Aorta (tissue), 5 donors: ENCODE measurements at places on chromosomes 1 and 21. TPM values are rescaled to one million over a fixed set of nuclear protein-coding genes. Genes with fewer than 3 reads are reported as not detected.

DNA sequence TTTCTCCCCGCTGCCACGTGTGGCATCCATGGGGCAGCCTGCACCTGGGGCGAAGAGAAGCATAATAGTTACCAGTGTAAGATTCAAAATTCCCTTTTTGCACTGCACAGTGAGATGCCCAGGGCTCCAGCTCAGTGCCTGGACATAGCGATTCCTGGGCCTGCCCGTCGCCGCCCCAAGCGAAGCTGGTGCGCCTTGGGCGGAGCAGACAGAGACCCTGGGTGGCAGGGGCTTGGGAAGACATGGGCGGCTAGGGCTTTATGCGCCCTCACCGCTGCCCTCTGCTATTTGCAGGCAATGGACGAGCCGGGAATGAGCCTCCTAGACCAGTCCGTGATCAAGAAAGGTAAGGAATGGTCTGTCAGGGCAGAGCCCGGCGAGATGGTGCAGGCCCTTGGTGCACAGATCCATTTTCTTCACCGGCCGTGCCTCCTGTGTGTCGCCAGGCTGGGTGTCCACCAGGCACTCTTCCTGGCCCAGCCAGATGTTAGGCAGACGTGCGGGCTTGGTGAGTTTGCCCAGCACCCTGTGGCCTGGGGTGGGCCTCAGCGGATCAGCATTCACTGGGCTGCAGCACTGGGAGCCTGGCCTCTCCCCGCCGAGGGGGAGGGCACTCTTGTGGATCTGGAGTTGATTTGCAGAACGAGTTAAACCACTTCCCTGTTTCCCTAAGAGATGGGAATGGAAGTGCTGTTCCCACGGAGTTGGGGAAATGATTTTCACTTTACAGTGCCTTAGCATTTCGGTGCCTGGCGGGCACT, 1.7 kb downstream of the TFAP2E start:
- no peak overlapping the region for H3K27ac ChIP-seq
- no peaks in the 10 kb centered on the region for H3K27me3 ChIP-seq
- no peaks in the 10 kb centered on the region for H3K4me1 ChIP-seq
- no peak for DNase-seq
- no peak overlapping the region for H3K4me3 ChIP-seq

DNA sequence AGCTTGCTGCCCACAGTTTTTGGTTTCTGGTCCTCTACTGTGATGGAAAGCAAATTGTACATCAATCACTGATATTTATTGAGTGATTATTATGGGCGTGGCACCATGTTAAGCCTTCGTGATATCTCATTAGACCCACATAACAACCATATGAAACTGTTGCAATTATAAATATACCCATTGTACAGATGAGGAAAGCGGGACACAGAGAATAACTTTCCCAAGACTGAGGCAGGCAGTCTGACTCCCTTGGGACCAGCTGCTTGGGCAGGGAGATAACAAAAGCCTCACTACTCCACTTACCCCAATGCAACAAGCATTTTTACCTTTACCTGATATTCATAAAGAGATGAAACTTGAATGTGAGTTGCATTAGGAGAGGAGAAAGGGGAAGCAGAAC, 4.3 kb upstream of the CASZ1 start:
- no peak overlapping the region for H3K27ac ChIP-seq
- H3K27me3 ChIP-seq, result no peaks in the 10 kb centered on the region
- DNase-seq, result no peak
- H3K4me1 ChIP-seq, result no peaks in the 10 kb centered on the region
- H3K36me3 ChIP-seq, result no peaks in the 10 kb centered on the region

DNA sequence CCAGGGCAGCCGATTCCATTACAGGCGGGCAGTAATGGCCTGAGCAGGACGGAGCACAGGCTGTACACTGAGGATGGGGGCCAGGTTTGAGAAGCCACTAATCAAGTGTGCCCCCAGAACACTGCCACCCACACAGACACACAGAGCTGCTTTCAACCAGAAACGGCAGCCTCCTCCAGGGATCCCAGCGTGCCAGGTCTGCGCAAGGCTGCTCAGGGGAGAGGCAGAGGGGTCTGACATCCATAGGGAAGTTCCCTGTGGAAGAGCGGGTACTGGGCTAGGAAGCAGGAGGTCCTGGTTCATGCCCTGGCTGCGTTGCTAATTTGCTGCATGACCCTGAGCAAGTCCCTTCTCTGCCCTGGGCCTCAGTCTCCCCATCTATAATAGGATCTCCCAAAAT, 26.1 kb upstream of the ALDH4A1 start:
- H3K4me3 ChIP-seq, result no peak overlapping the region
- H3K27ac ChIP-seq, result peak overlapping the region; percentile 29
- H3K36me3 ChIP-seq, result no peaks in the 10 kb centered on the region
- no peak for DNase-seq

GRCh38 chr1:27348861-27349783, 7.3 kb downstream of the SYTL1 start:
- no peaks in the 10 kb centered on the region for H3K27me3 ChIP-seq
- H3K27ac ChIP-seq, result no peak overlapping the region
- peaks cover 4% of the 10 kb centered on the region for H3K36me3 ChIP-seq
- no peak overlapping the region for H3K4me3 ChIP-seq
- DNase-seq, result no peak

GRCh38 chr1:9612871-9613624, 24.3 kb downstream of the TMEM201 start:
- no peaks in the 10 kb centered on the region for H3K4me1 ChIP-seq
- no peaks in the 10 kb centered on the region for H3K36me3 ChIP-seq
- no peaks in the 10 kb centered on the region for H3K27me3 ChIP-seq
- no peak overlapping the region for H3K4me3 ChIP-seq

DNA sequence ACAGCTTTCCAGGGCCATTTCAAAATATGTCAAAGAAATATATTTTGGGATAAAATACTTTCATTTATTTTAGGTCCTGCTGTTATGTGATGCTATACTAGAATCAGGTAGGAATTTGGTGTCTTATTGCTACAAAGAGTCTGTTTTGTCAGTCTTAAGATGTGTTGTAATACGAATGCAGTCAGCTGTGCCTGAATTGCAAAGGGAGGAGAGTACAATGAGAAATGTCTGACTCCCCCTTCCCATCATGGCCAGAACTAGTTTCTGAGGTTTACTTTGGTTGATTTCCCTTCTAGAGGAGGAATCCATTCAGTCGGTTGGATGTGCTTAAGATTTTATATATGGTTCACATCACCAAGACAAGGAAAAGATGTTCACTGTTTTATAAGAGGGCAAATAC, 75.7 kb upstream of the TNFSF18 start:
- H3K4me1 ChIP-seq, result no peaks in the 10 kb centered on the region
- DNase-seq, result no peak
- H3K36me3 ChIP-seq, result no peaks in the 10 kb centered on the region
- no peaks in the 10 kb centered on the region for H3K27me3 ChIP-seq

- H3K27ac ChIP-seq, result no peak overlapping the region
- no peaks in the 10 kb centered on the region for H3K27me3 ChIP-seq
- no peak for DNase-seq
- H3K36me3 ChIP-seq, result no peaks in the 10 kb centered on the region
- no peak overlapping the region for H3K4me3 ChIP-seq
- no peaks in the 10 kb centered on the region for H3K4me1 ChIP-seq
Observed at GRCh38 chr1:18118078-18118477, 10.5 kb downstream of the IGSF21 start.

GRCh38 chr21:43268804-43269186, 100.0 kb downstream of the CRYAA start:
- H3K27me3 ChIP-seq, result no peaks in the 10 kb centered on the region
- H3K4me3 ChIP-seq, result no peak overlapping the region
- peak; percentile 32 for DNase-seq
- no peak overlapping the region for H3K27ac ChIP-seq

GRCh38 chr1:25040122-25040685, 110.1 kb upstream of the RUNX3 start:
- no peak overlapping the region for H3K27ac ChIP-seq
- H3K36me3 ChIP-seq, result no peaks in the 10 kb centered on the region
- no peaks in the 10 kb centered on the region for H3K27me3 ChIP-seq
- DNase-seq, result no peak
- no peak overlapping the region for H3K4me3 ChIP-seq
- H3K4me1 ChIP-seq, result no peaks in the 10 kb centered on the region

The KAZN gene
- 19.3 TPM for total RNA-seq

The GUCA2A gene
- total RNA-seq, result not detected

The ILDR2 gene
- total RNA-seq, result 0.66 TPM

The TSPAN1 gene
- 3.2 TPM for total RNA-seq

The DNASE2B gene
- not detected for total RNA-seq
